Fibroblast of skin of left biceps (primary cell): ENCODE measurements at places on chromosomes 13 and 19.

GRCh38 chr19:51779703-51780102 lies 15.3 kb upstream of the FPR3 start:
- no peak for DNase-seq

- DNase-seq = no peak
Observed at GRCh38 chr13:97240788-97241734, 18.9 kb downstream of the MBNL2 start.

DNA sequence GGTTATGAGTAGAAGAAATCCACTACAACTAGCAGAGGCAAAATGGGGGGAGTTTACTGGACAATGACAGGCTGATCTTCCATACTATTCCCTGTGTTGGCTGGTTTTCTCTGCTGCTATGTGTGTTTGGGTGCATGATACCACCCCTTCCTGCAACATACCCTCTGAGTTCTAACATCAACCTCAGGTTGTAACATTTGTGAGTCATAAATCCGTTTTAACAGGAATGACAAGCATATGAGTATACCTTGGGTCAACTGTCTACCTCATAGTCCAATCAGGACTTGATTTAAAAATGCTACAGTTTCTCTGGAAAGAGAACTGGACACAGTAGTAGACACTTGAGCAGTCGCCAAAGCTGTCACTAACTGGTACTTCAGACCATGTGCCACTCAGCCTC lies 422.9 kb downstream of the KCTD12 start:
- DNase-seq = no peak

GRCh38 chr19:3096267-3096901 lies 2.2 kb downstream of the GNA11 start:
- DNase-seq = no peak

DNA sequence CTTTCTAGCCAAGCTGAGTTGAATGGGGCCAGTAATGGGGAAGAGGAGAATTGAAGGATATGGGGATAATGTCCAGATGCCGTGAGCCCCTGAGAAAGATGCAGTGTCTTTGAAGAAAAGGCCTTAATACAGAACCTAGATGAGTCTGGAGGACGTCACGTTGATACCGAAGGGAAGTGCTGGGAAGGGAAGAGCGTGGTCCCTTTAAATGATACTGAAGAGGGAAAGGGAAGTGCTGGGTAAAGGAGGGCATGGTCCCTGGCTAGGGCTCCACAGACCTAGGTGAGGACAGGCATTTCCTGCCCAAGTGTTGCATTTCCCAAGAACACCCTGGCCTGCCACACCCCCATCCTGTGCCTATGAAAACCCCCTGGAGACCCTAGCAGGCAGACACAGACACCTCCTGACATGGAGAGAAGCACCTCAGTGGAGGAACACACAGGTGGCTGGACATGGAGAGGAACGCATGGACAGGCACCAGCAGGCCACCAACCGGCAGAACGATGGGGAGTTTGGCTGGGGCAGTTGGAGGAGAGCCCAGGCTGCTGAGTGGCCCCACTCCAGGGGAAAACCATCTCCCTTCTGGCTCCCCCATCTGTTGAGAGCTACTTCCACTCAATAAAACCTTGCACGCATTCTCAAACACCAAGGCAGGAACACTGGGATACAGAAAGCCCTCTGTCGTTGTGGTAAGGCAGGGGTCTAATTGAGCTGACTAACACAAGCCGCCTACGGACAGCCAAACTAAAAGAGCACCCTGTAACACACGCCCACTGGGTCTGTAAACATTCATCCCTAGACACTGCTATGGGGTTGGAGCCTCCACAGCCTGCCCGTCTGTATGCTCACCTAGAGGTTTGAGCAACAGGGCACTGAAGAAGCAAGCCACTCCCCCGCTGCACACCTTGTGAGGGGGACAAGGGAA lies 34.9 kb upstream of the POMP start:
- DNase-seq = no peak
